ENCODE measurements at places on chromosomes 4 and X. TPM values are rescaled to one million over a fixed set of nuclear protein-coding genes. Genes with fewer than 3 reads are reported as not detected.

SHROOM3 gene
- 46.2 TPM for total RNA-seq

- DNase-seq: no peak
Observed at GRCh38 chr4:188660796-188661195, 521.6 kb downstream of the TRIML1 start.

TCEAL6 gene
- total RNA-seq: not detected

DNA sequence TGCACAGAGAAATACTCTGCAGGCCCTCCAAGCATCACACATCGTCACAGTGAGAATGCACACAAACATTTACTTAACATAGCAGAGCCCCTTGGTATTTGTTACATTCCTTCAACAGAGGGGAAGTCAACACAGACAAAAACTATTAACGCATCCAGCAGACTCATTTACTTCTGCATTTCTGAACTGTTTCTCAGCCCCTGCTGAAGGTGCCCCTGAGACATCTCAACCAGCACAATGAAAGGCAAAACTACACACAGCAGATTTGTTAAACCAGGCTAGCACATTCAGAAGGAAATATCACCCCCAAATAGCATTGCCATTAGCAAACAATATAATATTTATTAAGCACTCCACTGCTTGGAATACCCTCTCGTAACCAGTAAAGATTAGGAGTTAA, 367.0 kb downstream of the RAB28 start:
- no peak for DNase-seq

GRCh38 chrX:46683048-46683447, 75.9 kb downstream of the SLC9A7 start:
- no peak for DNase-seq

- DNase-seq: no peak
Observed at GRCh38 chrX:27808226-27808625, 436 bp downstream of the MAGEB10 start.

RBM46 gene
- total RNA-seq: 0.58 TPM

- no peak for DNase-seq
Observed at GRCh38 chr4:123750044-123750443, 353.4 kb downstream of the SPRY1 start.

- DNase-seq: no peak
Observed at GRCh38 chr4:178633263-178633662, 1191.0 kb upstream of the AGA start.

DNA sequence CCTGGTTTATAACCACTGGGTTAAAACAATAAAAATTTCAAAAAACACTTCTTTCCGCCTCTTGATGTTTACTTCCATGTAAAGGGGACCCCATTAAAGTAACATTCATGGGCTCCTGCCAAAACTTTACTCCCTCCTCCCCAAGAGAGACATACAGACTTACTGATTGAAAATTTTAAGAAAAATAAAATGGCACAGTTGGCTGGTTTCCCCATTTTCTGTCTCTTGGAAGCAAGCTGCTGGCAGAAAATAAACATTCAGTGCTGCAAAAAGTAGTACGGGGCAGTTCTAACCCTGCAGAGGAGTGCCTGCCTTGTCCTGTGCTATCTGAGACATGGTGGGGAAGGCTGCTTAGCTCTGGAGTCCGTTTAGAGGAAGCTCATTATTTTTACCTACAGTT, 187.3 kb upstream of the INTU start:
- no peak for DNase-seq

SLC25A4 gene
- 22.7 TPM for total RNA-seq

DNA sequence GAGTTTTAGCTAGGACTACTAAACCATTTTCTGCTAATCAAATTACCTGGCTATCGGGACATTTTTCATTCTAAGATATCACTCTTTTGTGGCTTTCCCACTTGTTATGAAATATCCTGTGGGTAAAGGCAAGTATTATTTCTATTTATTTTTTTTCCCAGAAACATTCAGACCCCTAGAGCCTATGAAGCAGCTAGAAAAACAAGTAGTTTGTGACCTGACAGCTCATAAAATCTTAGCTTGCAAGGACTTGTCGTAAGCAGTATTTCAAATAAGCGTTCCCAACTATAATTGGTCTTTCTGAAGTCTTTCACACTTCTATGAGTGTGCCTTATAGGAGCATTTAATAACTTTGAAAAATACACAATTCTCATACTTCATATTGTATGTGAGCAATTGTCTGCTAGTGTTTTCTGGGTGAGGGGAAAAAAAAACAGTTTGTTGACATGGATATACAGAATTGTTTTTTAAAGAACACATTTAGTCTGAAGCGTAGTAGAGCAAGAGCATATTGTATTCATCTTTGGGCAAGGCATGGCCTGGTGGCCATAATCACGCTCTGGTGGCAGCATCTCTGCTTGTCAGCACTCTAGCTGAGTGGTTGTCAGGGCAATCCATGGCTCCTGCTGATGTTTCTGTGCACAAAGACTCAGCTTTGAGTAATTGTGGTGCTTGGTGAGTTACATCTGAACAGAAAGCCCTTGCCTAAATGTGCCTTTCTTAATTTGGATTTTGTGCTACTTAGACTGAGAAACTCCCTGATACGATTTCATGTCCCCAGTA, 2.6 kb downstream of the MCUB start:
- DNase-seq: no peak

Data from sciatic nerve (tissue), 2 donors.